ENCODE measurements at places on chromosomes 16 and 17.
A peak's percentile ranks its signal among the peaks of the same experiment; 100 is the strongest.

DNA sequence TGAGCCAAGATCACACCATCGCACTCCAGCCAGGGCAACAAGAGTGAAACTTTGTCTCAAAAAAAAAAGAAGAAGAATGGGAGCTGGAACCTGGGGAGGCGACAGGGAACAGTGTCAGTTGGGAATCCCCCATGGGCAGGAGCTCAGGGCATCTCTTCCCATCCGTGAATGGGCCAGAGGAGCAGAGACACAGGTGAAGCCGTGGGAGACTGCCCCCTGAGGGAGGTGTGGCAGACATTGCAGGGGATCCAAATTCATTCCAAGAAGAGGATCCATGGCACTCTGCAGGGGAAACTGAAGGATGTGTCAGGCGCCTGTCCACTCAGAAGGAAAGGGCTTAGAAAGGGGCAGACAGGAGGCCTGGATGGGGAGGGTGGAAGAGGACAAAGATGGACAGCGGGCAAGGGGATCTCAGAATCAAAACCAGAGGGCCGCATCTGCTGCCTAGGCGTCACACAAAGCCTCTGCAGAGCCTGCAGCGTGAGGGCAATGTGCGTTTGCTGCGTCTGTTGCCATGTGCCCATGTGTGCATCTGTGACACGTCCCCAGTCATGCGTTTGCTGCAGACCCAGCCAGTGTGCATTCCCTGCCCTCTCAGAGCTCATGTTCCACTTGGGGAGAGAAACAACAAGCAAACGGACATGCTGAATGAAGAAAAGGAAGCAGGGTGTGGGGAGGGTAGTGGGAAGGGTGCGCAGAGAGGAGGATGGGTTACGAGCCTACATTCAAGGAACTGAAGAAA lies 30.6 kb upstream of the TNRC6C start:
- no peak for DNase-seq

DNA sequence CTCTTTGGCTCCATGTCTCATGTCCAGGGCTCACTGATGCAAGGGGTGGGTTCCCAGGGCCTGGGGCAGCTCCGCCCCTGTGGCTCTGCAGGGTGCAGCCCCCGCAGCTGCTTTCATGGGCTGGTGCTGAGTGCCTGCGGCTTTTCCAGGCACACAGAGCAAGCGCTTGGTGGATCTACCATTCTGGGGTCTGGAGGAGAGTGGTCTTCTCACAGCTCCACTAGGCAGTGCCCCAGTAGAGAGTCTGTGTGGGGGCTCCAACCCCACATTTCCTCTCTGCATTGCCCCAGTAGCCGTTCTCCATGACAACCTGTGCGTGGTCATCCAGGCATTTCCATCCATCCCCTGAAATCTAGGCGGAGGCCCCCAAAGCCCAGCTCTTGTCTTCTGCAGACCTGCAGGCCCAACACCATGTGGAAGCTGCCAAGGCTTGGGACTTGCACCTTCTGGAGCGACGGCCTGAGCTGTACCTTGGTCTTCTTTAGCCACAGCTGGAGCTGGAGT lies 5.2 kb downstream of the IL32 start:
- no peak for DNase-seq

DNA sequence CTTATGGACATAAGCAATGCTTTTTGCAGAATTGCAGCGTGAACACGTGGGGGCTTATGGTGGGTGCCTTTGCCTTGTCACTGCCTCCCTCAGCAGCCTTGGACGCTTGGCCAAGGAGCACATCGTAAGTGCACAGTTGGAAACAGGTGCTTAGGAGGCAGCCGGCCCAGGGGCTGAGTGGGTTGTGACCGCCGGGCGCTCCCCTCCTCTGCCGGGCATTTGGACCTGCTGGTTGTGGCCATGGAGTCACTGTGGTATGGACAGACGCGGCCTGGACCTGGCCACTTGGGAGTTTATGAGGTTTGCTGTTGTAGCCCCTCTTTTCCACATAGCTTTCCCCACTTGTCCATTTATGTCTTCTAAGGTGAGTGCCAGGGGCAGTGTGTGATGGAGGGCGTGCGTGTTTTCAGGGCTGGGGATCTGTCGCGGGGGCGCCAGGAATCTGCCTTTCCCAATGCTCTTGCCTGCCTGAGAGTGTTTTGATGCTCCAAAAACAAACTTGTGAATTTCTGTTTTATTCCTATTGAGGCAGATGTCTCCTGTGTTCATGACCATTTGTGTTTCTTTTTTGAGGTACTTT lies 49.2 kb downstream of the PDPK1 start:
- no peak for DNase-seq

DNA sequence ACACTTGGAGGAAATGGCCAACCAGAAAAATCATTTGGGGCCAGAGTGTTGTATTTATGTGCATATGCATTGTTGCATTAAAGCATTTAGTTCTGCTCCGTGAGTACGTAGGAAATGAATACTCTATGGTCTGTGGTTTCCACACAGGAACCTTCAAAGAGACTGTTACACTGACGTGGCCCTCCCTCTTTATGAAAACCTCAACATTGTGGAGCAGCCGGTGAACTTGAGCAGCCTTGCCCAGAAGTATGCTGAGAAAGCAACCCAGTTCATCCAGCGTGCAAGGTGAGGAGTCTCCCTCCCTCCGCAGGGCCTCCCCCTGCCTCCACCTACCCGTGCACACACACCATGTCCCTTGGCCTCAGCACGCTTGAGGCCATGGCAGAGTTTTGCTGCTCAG lies 65.2 kb downstream of the ARSG start:
- no peak for DNase-seq

GRCh38 chr17:32492648-32493289 lies 6.0 kb downstream of the CDK5R1 start:
- DNase-seq: no peak

- no peak for DNase-seq
Measured at GRCh38 chr16:3945751-3946603, 65.5 kb upstream of the CREBBP start.

DNA sequence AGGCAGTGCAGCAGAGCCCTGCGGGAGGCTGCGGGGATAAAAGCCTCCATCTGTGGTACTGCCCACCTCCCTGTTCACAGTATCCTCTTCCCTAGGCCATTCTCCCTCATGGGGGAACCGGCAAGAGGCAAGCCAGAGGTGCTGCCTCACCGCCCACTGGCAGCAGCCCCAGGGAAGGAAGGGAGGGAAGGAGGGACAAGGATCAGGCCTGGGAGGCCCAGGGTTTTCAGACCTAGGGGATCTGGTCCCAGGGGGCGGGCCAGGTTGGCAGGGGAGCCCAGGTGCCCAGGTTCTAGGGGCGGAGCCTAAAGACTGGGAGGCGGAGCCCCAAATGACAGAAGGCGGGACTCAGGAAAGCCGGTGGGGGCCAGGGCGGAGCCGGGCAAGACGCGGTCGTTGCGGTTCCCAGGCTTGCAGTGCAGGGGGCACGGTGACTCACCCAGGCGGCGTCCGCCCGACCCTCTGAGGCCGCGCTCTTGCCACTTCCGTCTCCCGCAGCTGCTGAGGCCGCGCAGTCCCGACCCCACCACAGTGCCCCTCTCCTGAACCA lies 3.0 kb upstream of the MTMR4 start:
- peak; percentile 96 for DNase-seq

All from NCI-H1436 (cell line).